ENCODE measurements at places on chromosomes 13 and 19. TPM values are rescaled to one million over a fixed set of nuclear protein-coding genes. Genes with fewer than 3 reads are reported as not detected.

SYNE4 gene
- total RNA-seq = 0.93 TPM

PRR36 gene
- 0.09 TPM for total RNA-seq

NCCRP1 gene
- not detected for total RNA-seq

- peak; percentile 47 for DNase-seq
Measured at GRCh38 chr13:113618455-113618854, 33.9 kb downstream of the TFDP1 start.

DNA sequence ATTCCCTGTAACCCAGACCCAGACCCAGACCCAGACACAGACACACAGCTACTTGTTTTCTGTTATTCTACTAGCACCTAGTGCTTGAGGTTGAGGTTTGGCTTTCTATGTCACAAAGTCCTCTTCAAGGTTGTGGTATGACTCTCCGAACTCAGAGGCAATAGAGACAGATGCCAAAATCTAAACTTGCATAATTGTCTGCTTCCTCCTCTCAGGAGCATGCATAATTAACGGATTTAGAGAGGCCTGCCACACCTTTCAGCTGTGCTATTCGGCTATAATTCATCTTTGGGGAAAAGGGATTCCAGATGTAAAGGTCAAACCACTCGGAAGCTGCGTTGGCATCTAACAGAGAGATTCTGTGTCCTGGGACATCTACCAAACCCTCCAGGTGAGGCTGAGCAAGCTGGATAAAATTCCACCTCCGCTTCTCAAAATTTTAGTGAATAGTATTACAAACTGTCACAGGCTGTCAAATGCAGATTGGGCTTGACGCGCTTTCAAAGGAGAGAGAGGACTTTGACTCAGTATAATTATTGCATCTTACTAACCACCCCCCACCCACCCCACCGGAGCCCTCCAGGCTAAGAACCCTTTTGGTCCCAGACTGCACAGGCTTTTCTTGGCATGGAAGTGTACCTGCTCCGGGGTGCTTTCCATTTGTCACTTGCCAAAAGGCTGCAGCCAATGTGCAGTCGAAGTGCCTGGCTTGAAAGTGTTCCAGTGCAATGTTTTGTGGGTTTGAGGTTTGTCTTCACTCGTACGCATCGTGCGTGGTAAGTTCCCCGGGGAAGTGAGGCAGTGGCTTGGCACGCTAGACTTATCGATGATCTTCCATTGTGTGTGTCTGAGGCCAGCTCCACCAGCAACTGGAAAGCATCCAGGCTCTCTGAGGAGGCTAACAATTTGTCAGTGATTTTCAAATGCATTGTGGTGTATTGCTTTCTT lies 194.1 kb downstream of the TDRD3 start:
- no peak for DNase-seq

- no peak for DNase-seq
Measured at GRCh38 chr19:44846455-44847143, 502 bp downstream of the NECTIN2 start.

DNA sequence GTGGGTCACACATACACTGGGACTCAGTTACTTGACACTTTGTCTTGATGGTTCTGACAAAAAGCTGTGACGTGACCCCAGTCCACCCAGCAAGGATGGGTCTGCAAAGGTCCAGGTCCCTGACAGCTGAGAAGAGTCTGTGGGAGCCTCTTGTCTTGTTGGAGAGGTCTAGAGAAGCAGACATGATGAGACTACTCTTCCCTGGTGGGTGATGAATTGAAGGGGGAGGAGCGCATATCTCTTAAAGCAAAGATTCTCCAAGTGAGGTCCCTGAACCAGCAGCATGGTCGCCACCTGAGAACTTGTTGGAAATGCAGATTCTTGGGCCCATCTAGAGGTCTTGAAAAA lies 78.5 kb upstream of the MEDAG start:
- DNase-seq = no peak

All from posterior vena cava (tissue), 2 donors.